ENCODE measurements at places on chromosomes 4 and X.

DNA sequence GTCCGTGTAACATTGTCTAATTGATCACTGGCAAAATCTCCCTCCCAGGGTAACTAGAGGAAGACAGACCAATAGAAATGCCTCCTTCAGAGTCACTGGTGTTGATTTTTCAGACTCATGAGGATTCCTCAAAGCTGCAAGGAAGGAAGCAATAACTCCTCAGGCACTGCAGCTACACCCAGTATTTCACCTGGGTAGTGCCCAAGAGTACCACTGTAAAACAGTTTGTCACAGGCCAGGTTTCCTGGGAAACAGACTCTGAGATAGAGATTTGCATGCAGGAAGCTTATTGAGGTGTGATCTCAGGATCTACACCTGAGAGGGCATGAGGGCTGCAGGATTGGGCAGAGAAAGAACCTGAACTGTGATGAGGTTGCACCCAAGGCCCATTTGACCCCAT lies 240.7 kb upstream of the ATP6AP2 start:
- DNase-seq: no peak

DNA sequence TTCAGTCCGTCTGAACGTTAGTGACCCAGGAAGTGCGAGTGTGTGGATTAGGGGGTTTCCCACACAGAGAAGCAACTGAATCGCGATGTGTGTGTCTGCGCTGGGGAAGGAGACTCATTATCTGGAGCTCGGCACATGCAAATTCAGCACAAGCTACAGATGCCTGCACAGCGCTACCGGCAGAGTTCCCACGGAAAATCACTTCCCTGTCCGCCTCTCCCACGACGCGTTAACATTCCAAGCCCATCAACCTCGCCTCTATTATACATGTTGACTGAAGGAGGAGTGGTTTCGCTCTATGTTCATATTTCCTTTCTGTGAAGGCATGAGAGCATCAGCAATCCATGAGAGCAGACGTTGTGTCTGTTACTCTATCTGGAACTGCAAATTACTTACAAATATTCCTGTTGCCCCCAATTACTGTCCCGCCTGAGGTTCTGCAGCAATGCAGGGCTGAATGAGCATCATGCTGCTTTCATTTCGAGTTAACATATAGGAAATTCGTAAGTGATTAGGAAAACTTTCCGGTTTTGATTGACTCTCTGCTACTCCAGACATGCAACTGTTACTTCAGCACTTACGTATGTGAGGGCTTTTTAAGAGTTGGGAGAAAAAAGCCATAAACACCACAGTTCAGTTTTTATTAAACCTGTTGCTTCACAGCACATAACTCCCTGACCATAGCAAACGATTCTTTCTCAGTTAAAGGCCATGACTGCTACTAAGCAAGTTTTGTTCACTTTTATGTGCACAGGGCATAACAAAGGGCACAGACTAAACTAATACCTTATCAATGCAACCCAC lies 15.0 kb upstream of the MTNR1A start:
- DNase-seq: no peak

GRCh38 chr4:41323706-41324105 lies 67.0 kb downstream of the UCHL1 start:
- DNase-seq: no peak

GRCh38 chr4:149690726-149691125 lies 124.9 kb downstream of the IQCM start:
- DNase-seq: no peak

GRCh38 chrX:22315151-22315550 lies 42.4 kb downstream of the CBLL2 start:
- DNase-seq: no peak

GRCh38 chr4:67204441-67204840 lies 340.9 kb downstream of the CENPC start:
- no peak for DNase-seq

DNA sequence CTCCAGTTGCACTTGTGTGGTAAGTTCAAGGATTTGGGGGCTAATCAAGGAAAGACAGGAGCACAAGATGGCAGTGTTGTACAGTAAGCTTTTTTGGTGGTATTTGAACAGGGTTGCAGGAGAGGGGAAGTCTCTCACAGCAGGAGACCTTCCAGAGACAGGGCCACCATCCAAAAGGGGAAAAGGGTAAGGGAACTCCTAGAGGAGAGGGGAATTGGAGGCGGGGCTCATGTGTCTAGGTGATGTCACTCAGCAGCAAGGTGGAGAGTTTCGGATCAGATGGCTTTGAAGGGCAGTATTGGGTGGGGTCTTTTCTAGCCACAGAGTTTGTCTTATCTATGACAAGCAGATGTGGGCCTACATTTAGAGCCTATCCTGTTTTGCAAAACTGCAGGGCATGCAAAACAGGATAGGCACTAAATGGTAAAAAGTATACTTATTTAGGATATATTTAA lies 13.4 kb upstream of the RNF175 start:
- DNase-seq: no peak

- no peak for DNase-seq
Observed at GRCh38 chrX:30253257-30253656, 6.3 kb downstream of the MAGEB1 start.

- DNase-seq: no peak
Observed at GRCh38 chr4:128810331-128810870, 901 bp downstream of the JADE1 start.

DNA sequence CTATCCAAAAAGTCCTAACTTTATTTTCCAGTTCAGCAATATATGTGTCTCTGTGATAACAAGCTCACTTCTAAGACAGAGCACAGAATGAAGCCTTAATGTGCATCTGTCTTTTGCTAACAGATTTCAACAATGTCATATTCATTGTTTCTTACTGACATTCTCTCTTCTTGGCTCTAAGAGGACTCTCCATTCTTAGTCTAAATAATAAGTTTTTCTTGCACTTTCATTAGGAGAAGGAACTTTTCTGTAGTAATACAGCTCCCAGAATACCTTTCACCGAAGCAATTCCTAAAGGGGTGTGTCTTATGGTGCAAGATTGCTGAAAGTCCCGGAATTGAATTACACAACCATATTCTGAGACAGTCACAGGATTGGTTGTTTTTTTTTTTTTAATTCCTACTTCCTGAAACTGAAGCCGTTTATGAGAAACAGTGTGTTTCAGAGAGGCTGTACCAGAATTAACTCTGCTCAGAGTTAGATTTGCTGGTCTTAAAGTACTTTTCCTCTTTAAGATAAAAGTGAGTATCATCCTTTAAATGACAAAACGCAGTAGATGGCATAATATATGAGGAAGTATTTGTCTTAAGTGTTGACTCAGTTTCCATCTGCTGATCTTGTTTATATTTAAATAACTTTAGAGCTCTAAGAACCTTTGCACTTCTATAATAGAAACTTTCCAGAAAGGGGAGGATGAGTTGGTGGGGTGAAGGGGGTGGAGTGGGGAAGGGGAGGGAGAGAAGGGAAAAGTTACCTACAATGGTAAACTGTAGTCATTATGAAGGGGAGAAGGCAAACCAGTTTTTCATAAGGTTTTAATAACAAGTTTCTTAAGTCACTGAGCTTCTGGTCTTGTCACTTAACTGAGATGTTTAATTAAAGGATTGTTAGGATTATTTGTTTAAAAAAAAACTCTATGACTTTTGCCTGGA lies at the start of gene ALPK1:
TSS of gene ALPK1 (plus strand) at position 421 of the 932 bp plus-strand sequence.
- DNase-seq: no peak

- no peak for DNase-seq
Observed at GRCh38 chr4:42396361-42396751, 932 bp upstream of the SHISA3 start.

DNA sequence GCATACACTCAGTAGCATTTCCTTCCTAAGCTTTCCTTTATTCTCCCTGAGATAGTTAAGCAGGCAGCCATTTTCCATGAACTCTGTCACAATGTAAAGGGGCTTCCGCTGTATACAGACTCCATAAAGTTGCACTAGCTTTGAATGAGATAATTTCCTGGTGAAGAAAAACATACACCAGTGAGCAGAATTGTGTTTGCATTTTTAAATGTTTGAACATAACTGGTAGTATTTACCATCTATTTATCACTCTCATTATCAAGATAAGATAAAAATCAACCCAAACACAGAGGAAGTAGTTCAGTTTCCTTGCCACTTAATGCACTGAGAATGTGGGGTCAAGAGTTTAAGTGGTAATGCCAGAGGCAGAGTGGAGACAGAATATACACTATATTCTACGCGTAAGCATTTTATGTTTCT lies 54.1 kb downstream of the TXK start:
- DNase-seq: no peak

DNA sequence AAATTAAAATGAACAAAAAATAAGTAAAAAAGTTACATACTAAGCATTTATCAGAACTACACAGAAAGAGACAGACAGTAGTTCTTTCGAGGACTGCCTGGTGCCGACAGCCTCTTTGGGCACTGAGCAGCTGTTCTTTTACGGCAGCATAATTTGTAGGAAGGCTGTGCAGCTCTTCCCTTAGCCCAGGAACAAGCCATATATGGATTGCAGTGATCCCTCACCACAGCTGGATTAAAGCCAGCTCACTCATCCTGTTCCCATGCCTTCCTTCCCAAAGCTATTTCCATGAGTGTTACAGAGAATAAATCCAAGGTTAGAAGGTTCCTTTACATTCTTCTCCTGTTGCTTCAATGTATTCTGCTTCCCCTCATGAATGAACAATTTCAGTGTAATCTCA lies 71.7 kb downstream of the DDX60L start:
- no peak for DNase-seq

DNA sequence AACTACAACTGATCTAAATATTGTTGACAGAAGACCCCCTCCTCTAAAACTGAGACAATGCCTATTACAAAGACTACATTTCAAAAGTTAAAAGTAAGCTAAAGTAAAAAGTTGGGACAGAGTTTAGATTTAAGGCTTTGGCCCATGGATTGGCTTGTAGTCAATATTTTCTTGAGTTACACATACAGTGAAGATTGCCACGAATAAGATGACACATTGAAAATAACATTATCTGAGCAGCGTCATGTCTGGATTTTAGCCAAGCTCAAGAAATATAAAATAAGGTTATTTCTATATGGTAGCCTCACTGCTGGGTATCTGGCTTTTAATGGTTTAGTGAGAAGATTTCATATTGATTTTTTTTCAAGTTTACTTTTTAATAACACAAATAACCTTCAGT lies 266.2 kb upstream of the LDB2 start:
- DNase-seq: no peak

- no peak for DNase-seq
Observed at GRCh38 chr4:13905543-13905942, 278.0 kb upstream of the BOD1L1 start.

DNA sequence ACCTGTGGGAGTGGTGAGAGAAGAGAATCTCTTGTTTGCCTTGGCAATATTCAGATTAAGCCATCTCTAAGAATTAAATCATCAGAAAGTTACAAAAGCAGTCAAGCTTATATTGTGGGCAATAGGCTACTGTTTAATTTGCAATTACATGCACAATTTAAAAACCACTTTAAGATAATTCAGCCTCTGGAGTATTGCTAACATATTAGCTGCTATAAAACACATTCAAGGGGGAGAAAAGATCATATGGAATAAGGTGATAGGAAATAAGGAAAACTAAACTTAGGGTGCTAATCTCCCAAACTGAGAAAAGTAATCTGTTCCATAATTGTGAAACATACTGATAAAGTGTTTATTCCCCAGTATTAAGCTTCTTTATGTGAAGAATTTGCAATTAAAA lies 103.9 kb downstream of the ARAP2 start:
- DNase-seq: no peak

DNA sequence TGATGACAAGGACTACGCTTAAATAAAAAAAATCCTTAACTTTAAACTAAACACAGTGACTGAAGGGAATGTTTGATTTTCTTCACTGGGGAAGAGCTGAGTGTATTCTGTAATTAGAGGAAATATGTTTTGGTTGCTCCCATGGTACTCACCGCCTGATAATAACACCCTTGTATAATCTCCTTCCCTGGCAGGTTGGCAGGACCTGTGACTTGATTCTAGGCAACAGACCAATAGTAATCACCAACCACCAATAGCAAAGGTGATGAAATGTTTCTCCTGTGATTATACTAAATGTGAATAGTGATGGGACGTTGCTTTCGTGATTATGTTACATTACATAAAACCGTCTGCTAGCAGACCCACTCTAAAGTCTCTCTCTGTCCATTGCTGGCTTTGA lies 536.8 kb upstream of the CPEB2 start:
- DNase-seq: no peak

DNA sequence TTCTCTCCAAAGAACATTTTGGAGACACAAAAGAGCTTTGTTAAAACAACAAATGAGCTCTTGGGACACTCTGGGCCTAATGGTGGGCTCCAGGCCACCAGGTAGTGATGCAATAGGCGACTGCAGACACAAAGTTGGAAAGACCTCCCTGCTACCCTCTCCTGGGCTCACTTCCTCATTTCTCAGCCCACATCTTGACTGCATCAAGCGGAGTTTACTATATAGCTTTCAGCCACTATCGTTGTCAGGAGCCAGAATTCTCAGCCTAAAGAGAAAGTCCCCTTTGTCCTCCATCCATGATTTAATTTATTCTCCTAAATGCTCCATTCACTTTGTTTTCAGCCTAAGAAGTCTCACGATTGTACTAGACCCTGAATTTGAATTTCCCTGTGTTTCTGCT lies 114.9 kb downstream of the EFHC2 start:
- no peak for DNase-seq
